ENCODE measurements at places on chromosomes 12 and 14.

DNA sequence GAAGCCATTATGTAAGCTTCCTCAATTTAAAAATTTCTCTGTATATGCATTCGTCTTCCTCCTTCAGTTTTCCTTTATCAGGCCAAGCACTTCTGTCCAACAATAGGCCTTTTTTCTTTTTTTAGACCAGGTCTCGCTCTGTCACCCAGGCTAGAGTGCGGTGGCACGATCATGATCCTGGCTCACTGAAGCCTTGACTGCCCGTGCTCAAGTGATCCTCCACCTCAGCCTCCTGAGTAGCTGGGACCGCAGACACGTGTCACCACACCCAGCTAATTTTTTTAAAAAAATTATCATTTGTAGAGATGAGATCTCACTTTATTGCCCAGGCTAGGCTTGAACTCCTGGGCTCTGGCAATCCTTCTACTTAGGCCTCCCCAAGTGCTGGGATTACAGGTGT, 25.8 kb downstream of the TAOK3 start:
- DNase-seq: no peak

GRCh38 chr12:49838973-49839633, 3.8 kb downstream of the BCDIN3D start:
- peak; percentile 56 for DNase-seq

DNA sequence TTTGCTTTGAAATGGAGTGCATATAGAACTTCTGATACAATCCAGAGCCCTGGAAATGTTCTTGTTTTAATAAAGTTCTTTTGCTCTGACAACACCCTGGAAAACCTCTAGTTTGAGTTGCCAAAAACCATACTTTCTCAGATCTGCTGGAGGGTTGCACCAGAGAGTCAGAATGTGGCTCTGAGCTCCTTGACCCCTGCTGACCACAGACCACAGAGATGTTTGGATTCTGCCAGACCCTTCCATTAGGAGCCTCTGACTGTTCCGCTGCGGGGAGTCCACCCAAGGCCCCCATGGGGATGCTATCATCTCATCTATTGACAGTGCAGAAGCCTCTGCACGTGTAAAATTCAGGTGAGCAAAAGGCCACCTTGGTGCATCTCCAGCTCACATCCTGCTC, 332.6 kb downstream of the GLT1D1 start:
- peak; percentile 21 for DNase-seq

DNA sequence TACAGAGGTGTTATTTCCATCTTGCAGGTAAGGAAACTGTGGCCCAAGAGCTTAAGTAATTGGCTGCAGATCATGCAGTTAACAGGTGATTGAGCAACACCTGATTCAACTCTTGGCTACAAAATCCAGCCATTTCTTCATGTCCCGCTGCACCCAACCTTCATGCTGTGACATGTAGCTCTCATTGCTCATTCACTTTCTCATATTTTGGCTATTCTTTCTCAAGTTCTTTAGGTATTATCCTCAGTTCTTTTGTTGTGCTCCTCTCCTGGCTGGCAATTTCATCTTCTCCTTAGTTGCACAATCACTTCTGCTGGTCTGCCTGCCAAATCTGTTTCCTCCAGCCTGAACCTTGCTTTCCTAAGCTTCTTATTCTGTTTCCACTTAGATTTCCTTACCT, 300.8 kb downstream of the SSPN start:
- no peak for DNase-seq

DNA sequence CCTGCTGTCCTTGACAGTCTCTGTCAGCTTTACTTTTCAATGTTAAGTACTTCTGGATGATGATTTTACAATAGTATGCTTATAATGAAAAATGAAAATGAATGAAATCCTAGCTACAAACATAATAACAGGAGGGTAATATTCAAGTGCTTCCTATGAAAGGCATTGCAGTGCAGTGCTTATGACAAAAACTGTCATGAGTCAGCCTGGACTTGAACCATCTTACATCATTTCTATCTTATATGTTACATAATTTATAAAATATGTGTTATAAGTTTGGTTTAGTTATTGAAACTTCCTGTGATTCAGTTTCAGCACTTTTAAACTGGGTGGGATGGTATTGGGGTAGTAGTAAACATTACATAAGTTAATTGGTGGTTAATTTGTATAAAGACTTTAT, 451.7 kb downstream of the TMEM117 start:
- no peak for DNase-seq

GRCh38 chr14:57583396-57583795, 89.7 kb upstream of the CCDC198 start:
- DNase-seq: no peak

- peak; percentile 73 for DNase-seq
Observed at GRCh38 chr14:60161196-60162107, 3.7 kb downstream of the DHRS7 start.

DNA sequence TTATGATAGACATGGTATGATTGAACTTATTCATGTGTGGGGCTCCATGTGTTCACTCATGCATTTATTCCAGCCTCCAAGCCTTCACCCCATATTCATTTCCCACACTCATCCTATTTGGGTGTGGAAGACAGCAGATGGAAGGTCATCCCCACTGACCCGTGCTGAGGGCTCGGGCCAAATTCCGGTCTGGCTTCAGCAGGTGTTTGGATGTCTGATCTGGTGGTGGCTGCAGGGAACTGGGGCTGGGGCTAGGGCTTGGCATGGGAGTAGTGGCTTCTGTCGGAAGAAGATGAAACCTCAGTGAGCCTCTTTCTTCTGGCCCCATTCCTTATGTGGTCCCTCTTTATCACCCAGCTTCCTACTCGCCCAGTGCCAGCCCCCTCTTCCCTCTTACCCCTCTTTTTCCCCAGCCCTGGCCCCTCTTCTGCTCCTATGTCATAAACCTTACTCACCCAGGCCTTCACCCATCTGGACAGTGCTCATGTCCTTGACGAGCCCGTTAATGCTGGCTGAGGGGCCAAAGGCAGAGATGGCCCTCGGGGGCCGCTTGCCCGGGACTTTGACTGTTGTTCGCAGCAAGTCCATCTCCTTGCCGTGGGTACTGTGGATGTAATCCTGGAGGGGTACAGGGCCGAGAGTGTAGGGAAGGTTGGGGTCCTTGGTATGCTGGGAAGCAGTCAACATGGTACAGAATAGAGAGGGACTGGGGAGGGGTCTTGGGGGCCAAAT, 8.0 kb downstream of the AGAP2 start:
- DNase-seq: no peak

GRCh38 chr14:31950764-31951637, 126.1 kb upstream of the ARHGAP5 start:
- peak; percentile 71 for DNase-seq

- DNase-seq: no peak
Observed at GRCh38 chr12:132285991-132286681, 43.3 kb downstream of the GALNT9 start.

- no peak for DNase-seq
Observed at GRCh38 chr14:94575730-94576585, 5.3 kb upstream of the SERPINA5 start.
